ENCODE measurements at places on chromosomes 2 and 18. TPM values are rescaled to one million over a fixed set of nuclear protein-coding genes. Genes with fewer than 3 reads are reported as not detected.

FAM117B gene
- total RNA-seq: 24.5 TPM

REG3A gene
- not detected for total RNA-seq

ERBB4 gene
- total RNA-seq: 0.04 TPM

CRYBA2 gene
- total RNA-seq: not detected

GCA gene
- total RNA-seq: 31.0 TPM

CYP27A1 gene
- 3.1 TPM for total RNA-seq

ALK gene
- total RNA-seq: not detected

EGR4 gene
- 1.2 TPM for total RNA-seq

CYB5A gene
- total RNA-seq: 93.2 TPM

CLEC4F gene
- not detected for total RNA-seq

CYRIA gene
- total RNA-seq: 2.3 TPM

BAZ2B gene
- 54.9 TPM for total RNA-seq

ARHGAP28 gene
- 7.9 TPM for total RNA-seq

CYP27C1 gene
- 2.3 TPM for total RNA-seq

IL1B gene
- not detected for total RNA-seq

MEMO1 gene
- total RNA-seq: 48.8 TPM
